ENCODE measurements at places on chromosomes 4 and X.

DNA sequence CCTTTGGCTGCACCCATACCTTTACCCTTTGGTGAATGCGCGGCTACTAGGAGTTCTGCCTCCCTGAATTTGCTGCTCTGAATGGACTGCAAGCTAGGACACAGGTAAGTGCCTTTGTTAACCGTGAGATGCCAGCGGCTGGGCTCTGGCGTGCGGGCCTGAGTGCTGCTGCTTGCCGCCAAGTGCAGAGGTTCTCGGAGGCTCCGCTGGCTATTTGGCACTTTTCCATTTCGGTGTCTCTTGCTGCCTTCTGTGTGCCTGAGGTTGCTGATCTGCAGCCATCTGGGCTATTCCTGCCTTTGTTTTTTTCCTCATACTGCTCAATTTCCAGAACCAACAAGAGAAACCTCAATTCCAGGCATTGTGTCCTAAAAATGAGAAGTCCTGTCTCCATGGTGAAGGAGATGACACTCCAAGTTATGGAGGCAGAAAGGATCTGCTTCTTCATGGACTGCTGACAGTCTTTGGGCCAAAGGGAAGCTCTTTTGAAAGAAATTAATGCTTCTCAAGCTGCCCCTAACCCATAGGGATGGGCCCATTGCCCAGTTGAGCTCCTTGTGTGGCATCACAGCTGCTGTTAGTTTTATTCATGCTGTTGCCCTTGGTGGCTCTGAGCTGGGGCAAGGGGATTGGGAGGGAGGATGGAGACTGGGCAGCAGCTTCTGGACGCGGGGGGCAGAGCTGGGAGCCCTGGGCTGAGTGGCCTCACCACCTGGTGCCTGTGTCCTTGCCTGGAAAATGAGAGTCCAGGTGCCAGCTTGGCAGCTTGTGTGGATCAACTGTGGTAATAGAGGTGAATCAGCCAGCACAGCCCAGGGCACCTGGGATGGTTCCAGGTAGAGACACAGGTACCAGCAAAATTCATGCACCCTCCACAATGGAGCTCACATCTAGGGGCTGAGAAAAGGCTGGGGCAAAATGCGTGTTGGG, 3.8 kb upstream of the TBC1D14 start:
- DNase-seq, result no peak

GRCh38 chr4:59553063-59553720, 1646.9 kb upstream of the ADGRL3 start:
- peak; percentile 27 for DNase-seq

DNA sequence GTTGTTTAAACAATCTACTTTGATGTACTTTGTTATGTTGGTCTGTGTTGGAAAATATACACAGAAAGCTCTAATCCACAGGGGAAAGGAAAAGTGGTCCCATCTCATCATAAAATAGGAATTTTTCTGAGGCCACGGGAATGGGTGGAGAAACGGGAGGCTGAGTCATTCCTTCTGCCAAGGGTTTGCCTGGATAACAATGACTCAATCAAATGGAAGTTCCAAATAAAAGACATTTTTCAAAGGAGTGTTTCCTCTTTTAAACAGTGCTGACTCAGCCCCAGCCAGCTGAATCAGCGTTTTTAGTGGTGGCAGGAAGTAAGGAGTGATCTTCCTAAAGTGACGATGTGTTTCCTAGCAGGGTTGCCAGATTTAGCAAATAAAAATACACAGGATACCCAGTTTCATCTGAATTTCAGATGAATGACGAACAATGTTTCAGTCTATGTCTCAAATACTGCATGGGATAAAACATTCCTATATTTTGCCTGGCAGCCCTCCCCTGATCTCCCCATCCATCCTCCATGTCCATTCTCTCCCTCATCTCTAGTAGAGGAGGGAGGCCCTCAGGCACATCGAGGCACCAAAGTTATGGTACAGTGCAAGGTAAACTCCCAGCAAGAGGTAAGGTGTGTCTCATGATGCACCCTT, 345.4 kb upstream of the GATB start:
- peak; percentile 86 for DNase-seq

- DNase-seq, result peak; percentile 52
These were observed 23.0 kb upstream of the BCORL1 start for GRCh38 chrX:129959493-129959832.

- DNase-seq, result no peak
These were observed 345.1 kb downstream of the INPP4B start for GRCh38 chr4:142500966-142501365.

All from choroid plexus epithelial cell (primary cell).